Left renal pelvis (tissue), 4 donors: ENCODE measurements at places on chromosomes 3 and 15.

DNA sequence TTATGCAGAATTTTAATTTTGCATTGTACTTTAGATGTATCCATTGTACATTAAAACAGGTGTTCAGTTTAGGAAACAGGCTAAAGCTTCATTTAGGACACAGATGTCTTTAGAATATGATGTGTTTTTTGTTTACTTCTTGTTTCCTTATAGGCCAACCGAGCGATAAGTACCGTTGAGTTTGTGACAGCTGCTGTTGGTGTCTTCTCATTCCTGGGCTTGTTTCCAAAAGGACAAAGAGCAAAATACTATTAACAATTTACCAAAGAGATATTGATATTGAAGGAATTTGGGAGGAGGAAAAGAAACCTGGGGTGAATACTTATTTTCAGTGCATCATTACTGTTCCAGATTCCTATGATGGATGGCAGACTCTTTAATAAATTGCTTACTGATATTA, 29.4 kb downstream of the PLAAT1 start:
- no peak for DNase-seq

- no peak for DNase-seq
These were observed 432 bp upstream of the RAD54L2 start for GRCh38 chr3:51538115-51538458.

DNA sequence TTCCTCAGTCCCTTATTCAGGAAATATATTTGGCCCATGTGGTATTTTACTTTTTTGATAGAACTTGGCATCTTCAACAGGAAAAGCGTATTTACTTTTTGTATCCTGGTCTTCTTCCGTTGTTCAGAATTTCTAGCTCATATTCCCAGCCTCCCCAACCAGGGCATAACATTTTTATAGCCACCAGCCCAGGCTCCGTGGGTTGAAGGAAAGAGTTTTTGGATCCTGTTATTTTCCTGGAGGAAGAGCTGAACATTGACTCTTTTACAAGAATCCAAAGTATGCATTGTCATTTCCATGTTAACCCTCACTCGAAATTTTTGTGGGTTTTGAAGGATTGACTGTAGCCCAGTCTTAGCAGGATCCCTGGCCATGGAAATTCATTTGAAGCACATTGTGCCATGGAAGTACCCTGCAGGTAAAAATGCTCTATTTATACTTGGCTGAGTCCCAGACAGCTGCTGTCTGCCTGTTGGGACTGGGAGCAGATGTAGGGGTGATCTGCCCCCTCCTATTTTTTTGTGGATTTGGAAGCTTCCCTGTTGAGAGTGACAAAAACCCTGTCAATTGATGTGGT, 98.8 kb downstream of the AKAP13 start:
- no peak for DNase-seq

- no peak for DNase-seq
These were observed 340.2 kb downstream of the LRRC3B start for GRCh38 chr3:26962492-26963360.

GRCh38 chr3:143121241-143122088, 1.9 kb downstream of the CHST2 start:
- DNase-seq = no peak

DNA sequence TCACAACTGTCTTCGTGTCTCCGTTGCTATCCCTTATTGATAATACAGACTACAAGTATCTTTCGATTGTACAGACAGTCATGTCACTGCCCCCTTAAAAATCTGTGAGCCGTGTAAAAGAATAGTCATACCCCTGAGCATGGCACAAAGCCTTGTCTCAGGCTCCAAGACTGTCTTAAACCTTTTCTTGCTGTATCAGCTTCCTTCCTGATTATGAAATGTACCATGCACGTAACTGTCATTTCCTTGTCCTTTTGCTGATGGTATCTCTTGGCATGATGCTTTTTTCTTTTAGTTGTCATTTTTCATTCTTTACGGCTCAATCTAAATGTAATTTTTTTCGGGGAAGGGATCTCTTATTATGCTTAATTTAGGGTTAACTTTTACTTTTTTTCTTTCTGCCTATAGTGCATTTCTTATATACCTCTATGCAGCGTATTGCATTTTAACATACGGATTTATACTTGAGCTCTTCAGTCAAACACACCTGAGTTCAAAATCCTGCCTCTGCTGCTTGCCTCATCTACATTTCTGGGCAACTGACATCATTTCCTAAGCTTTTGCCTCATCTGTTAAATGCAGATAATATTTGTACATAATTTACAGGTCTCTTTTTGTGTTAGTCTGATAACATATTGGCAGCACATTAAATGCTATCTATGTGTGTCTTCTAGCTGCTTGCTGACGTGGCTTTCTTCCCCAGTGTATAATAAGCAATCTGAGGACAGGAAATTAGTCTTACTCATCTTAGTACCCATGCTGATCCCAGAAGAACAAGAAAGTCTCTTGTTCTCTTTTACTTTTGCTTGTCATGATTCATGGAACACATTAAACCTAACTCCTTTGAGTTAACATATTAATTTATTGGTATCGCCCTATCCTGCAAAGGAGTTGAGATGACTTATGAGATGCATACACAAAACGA, 57.3 kb downstream of the ROBO2 start:
- no peak for DNase-seq

- no peak for DNase-seq
These were observed 613.6 kb upstream of the CBLB start for GRCh38 chr3:106482451-106482850.

DNA sequence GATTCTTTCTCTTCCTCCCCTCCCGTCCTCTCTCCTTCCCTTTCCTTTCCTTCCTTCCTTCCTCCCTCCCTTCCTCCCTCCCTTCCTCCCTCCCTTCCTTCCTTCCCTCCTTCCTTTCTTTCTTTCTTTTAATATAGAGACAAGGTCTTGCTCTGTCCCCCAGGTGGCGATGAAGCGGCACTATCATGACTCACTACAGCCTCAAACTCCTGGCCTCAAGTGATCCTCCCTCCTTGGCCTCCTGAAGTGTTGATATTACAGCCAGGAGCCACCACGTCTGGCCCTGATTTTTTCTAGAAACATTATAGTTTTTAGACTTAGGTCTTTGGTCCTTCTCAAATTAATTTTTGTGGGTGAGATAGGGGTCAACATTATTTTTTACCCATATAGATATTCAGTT, 15.5 kb downstream of the GRM2 start:
- no peak for DNase-seq

DNA sequence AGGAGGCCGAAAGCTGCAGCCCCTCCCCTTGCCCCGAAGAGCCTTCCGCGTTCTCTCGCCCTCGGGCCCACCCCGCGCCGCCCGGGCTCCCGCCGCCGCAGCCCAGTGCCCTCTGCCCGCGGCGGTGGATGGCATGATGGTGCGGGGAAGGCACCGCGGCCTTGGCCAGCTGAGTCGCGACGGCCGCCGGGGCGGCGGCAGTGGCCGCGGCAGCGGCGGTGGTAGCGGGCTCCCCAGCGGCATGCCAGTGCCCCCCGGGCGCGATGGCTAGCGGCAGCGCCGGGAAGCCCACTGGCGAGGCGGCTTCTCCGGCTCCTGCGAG, 1.2 kb downstream of the TLNRD1 start:
- DNase-seq = no peak

DNA sequence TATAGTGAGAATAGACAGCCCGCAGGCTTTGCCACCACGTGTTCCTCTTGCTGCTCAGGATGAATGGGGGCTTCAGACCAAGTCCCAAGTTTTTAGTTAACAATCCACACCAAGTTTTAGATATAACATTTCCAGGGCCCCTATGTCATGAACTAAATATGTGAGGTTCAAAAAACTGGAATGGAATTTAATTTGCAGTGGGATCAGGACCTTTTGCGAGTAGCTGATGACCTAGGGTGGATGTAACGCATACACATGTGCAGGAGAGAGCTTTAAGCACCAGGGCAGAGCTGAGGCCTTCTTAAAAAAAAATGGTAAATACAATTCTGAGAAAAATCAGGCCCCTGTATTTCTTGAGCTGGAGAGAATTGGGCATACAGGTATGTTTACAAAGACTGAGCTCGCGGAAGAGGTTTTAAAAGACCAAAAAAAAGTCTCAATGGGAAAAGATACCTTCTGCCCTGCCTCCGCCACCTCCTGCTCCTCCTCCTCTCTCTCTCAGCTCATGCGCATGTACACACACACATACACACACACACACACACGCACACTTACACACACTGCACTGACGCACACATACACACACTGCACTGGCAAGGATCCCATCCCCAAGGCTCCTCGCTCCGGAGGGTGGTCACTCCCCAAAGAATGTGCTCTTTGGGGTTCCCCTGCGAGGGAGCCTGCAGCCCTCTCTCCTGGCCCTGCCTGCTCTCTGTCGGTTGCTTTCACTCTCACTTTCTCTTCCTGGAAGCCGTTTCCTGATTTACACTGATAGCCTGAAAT, 48.2 kb upstream of the IGF1R start:
- peak; percentile 48 for DNase-seq

DNA sequence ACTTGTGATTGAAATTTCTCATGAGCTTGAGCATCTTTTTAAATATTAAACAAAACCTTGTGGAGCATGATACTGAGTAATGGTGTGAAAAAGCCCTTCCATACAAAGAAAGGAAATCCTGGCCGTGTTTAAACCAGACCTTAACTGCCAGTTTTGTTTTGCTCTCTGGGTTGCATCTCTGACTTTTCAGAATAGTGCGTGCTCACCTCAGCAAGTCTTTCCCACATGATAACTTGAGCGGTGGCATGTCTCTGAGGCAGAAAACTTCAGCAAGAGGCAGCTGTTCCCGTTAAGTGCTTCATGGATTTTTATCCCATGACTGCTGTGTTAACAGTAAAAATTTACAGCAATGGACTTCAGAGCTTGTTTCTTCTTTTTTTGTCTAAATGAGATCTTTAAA, 393.3 kb downstream of the FEZF2 start:
- no peak for DNase-seq

DNA sequence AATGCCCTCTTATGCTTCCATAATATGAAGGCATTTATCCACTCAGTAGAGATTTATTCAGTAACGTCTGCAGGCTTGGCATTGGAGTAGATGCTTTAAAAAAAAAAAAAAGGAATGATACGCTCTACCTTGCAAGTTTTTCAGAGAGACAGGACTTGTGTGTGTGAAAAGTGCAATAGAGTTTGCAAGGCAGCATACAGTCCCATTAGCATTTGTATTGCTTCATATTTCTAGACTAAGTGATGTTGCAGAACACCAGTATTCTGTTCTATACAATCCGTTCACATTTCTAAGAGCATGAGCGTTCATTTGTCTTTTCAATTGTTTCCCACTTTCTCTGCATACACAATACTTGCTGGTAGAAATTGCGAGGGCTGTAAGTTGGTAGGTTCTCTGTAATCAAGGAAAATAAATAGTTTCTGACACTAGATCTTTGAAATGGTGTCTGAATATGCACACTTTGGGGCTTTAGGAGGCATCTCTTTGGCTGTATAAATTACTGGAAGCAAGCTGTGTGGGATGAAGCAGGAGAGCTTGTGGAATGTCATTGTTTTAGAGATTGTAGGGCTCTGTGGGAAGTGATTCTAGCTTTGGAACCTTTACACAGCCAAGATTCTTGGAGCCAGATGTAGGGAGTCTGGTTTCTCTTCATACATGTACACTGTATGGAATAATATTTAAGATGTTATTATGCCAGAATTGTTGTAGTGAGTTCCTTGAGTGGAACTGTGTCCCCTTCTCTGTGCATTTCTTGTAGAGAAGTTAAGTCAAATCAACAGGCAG, 262.7 kb downstream of the FEZF2 start:
- DNase-seq = no peak

GRCh38 chr15:75199357-75199940, 2.2 kb upstream of the C15orf39 start:
- DNase-seq = no peak

DNA sequence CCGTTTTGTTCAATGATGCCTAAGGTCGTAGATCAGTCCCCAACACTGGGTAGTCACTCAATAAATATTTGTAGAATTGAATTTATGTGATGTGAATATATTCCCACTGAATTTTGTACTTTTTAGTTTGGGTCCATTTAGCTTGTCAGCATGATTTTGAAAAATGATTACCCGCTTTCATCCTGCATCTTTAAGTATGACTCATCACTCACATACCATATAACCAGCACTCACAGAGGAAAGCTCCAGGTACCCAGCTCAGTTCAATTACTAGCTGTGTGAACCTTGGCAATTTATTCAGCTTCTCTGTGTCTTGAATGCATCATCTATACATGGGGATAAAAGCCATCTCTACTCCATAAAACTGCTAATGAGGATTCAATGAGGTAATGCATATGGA, 2.2 kb upstream of the MLF1 start:
- no peak for DNase-seq

GRCh38 chr3:18988614-18989229, 159.6 kb upstream of the KCNH8 start:
- DNase-seq = peak; percentile 10

GRCh38 chr15:88133795-88134194, 122.7 kb downstream of the NTRK3 start:
- no peak for DNase-seq

- DNase-seq = no peak
These were observed 2.1 kb upstream of the ITGA11 start for GRCh38 chr15:68434021-68434420.

- no peak for DNase-seq
These were observed 47.8 kb downstream of the BSN start for GRCh38 chr3:49602049-49602554.

DNA sequence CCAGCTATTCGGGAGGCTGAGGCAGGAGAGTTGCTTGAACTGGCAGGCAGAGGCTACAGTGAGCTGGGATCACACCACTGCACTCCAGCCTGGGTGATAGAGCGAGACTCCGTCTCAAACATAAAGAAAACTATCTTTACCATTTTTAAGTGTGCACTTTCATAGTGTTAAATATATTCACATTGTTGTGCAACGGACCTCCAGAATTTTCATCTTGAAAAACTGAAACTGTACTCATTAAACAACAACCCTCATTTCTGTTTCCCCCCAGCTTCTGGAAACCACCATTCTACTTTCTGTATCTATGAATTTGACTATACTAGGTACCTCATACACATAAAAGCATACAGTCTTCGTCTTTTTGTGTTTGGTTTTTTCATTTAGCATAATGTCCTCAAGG, 375.1 kb downstream of the SHQ1 start:
- no peak for DNase-seq

- peak; percentile 47 for DNase-seq
These were observed 55.2 kb upstream of the GBE1 start for GRCh38 chr3:81816473-81817250.

DNA sequence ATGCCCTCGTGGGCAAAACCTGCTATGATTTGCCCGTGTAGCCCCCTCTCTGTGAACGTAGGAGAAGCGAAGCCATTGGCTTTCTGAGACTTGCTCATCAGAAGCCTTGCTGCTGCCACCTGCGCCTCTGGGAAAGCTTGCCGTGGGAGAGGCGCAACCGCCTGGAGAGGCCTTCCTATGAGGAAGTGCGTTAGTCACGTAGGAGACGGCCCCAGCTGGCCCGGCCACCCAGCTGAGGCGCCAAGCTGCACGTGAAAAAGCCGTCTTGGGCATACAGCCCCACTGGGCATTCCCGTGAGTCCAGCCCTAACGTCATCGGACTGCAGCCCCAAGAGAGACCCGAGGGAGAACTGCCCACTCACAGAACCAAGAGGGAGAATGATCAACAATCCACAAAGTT, 49.1 kb upstream of the TJP1 start:
- no peak for DNase-seq

GRCh38 chr3:40120806-40121205, 188.7 kb upstream of the EIF1B start:
- peak; percentile 35 for DNase-seq

GRCh38 chr3:87706176-87706575, 352.6 kb downstream of the CGGBP1 start:
- DNase-seq = no peak
